ENCODE measurements at places on chromosomes 16 and 17.

GRCh38 chr16:11556945-11557720, 29.6 kb downstream of the LITAF start:
- DNase-seq, result no peak

- DNase-seq, result no peak
Measured at GRCh38 chr17:52106638-52107261, 51.8 kb downstream of the CA10 start.

GRCh38 chr17:31052187-31052889, 42.4 kb upstream of the NF1 start:
- no peak for DNase-seq

GRCh38 chr17:56834380-56835263, 671 bp downstream of the DGKE start:
- DNase-seq, result peak; percentile 82

- DNase-seq, result no peak
Measured at GRCh38 chr16:26204138-26204537, 512.4 kb downstream of the HS3ST4 start.

DNA sequence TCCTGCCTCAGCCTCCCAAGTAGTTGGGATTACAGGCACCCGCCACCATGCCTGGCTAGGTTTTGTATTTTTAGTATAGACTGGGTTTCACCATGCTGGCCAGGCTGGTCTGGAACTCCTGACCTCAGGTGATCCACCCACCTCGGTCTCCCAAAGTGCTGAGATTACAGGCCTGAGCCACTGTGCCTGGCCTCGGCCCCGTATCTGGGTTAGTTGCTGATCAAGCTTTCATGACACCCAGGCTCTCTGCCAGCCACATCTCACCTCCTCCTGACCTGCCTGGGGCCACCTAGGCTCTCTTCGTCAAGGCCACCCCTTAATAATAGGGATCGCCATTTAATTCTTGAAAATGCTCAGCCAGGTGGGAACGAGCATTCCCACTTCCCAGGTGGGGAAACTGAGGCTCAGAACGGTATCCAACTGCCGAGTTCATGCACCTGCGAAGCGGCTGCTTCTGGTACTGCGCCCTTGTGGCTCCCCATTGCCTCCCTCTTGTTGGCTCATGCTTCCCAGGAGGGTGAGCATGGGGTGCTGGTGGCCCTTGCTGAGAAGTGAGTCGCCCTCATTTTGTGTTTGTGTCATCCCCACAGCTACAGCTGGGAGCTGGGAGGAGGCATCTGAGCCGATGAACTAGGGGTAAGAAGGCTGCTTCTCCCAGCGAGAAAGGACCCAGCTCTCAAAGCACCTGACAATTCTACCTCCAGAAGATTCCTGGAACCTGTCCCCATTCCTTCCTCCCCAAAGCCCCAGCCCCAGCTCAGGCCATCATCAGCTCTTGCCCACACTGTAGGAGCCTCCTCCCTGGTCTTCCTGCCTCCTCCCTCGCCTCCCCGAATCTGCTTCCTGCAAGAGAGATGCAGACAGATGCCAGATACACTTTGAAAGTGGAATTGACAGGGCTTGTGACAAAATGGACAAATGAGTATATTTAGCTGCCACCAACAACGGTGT, 17.3 kb upstream of the SNN start:
- no peak for DNase-seq

DNA sequence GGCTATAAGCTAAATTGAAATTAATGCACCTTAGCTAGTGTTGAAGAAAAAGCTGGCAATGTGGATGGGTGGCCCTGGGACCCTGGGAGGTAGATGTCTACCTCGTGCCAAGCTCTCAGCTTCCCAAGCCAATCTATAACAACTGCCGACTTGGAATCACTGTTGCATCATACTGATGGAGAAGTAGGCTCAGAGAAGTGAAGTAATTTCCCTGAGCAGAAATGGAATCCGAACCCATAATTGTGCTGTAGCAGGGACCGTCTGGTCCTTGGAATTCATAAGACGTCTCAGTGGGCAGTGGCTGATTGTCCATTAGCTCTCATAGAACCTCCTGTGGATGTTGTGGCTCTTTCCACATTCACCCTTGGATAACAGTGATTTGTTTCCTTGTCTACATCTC, 196.6 kb downstream of the RAB11FIP4 start:
- no peak for DNase-seq

DNA sequence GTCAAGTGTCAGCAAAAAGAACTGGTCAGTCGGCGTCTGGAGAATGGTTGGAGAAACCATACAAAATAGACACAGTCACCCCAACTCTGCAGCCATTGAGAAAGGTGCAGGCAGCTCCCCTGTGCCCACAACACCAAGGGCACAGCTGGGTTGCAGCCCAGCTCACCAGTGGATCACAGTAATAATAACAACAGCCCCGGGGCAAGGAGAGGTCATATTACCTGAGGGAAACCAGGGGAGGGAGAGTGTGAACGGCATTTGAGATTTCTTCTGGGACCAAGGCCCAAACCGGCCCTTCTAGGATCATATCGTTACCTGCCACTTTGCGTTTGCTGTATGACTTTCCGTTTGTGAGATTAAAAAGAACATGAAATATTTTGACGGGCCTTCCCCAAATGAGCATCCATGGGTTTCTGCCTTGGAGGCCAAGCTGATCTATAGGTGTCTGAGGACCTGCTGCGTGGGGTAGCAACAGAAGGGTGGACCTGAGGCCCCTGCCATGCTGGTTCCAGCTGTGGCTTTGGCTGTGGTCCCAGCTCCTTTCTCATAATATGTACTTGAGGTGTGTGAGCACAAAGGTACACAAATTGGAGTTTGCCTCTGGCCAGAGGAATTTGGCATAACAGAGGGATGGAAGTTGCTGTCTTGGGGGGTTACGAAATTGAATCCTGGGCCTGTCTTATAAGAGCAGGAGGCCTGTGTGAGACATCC, 154.6 kb downstream of the CMIP start:
- DNase-seq, result no peak

DNA sequence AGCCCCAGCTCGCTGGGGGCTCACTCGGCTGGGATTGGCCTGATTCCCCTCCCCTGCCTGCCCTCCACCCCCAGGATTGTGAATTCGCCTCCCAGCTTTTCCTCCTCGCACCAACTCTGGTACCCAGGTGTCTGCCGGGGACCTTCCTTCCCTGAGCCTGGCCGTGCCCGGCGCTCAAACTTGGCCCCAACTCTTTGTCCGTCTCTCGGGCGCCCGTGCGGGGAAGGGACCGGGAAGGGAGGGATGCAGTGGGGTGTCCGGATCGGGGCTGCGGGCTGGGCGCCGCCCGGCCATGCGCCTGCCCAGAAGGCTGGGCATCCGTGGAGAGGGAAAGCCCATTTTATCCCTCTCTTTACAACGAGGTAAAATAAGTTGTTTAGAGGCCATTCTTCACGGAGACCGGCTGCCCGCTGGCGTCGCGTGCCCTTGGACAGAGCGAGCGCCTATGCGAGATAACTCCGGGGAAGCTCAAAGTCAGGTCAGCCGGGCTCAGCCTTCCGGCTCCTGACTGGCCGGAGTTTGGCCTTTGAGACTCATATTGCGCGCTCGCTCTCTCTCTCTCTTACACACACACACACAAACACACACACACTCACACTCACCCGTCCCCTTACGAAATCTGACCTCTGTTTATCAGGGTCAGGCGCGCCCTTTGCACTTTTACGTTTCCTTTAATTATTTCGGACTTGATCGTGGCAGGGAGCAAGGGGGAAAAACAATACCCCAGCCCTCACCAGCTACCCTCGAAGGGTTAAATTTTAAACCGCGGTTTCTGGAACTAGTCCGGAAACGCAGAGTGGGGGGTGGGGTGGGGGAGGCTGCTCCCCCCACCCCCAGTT, 774 bp upstream of the MAF start:
- DNase-seq, result no peak

GRCh38 chr17:73663614-73664013, 19.4 kb upstream of the SDK2 start:
- DNase-seq, result no peak

DNA sequence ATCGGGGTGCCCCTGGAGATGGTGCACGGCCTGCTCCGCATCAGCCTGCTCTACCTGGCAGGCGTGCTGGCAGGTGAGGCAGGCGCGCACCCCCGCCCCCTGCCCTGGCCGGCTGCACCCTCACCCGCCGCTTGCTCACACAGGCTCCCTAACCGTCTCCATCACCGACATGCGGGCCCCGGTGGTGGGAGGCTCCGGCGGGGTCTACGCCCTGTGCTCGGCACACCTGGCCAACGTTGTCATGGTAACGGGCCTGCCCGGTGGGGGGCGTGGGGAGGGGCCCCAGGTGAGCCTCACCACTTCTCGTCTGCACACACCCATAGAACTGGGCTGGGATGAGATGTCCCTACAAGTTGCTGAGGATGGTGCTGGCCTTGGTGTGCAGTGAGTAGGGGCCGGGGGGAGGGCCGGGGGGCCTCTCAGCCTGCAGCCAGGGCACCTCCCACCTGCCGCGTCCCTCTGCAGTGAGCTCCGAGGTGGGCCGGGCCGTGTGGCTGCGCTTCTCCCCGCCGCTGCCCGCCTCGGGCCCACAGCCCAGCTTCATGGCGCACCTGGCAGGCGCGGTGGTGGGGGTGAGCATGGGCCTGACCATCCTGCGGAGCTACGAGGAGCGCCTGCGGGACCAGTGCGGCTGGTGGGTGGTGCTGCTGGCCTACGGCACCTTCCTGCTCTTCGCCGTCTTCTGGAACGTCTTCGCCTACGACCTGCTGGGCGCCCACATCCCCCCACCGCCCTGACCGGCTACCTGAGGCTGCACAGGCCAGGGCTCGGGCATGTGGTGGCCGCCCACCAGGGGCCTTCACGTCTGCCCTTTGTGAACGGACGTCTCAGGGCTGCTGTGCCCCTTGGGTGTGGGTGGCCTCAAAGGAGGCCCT, 2.1 kb downstream of the RHBDL1 start:
- DNase-seq, result no peak

- DNase-seq, result no peak
Measured at GRCh38 chr17:15154618-15155017, 110.5 kb downstream of the PMP22 start.

- peak; percentile 68 for DNase-seq
Measured at GRCh38 chr17:57783338-57783742, 38.2 kb upstream of the CCDC182 start.

Data from B cell (primary cell).